ENCODE measurements at places on chromosomes 1 and 21. TPM values are rescaled to one million over a fixed set of nuclear protein-coding genes. Genes with fewer than 3 reads are reported as not detected.

The TMEM61 gene
- total RNA-seq: not detected

The KIF21B gene
- 41.1 TPM for total RNA-seq

The CELA3A gene
- not detected for total RNA-seq

The FMO1 gene
- not detected for total RNA-seq

The CFHR4 gene
- not detected for total RNA-seq

The B3GALT2 gene
- total RNA-seq: 0.31 TPM

All from mononuclear cell (primary cell).